ENCODE measurements at places on chromosomes 7 and 10.

- DNase-seq = no peak
Observed at GRCh38 chr10:88236121-88236743, 346.9 kb downstream of the RNLS start.

- DNase-seq = no peak
Observed at GRCh38 chr7:23357190-23358093, 58.3 kb downstream of the MALSU1 start.

- no peak for DNase-seq
Observed at GRCh38 chr7:140533394-140533872, 54.1 kb upstream of the MKRN1 start.

GRCh38 chr7:30252885-30253795 lies 31.3 kb upstream of the ZNRF2 start:
- DNase-seq = no peak

DNA sequence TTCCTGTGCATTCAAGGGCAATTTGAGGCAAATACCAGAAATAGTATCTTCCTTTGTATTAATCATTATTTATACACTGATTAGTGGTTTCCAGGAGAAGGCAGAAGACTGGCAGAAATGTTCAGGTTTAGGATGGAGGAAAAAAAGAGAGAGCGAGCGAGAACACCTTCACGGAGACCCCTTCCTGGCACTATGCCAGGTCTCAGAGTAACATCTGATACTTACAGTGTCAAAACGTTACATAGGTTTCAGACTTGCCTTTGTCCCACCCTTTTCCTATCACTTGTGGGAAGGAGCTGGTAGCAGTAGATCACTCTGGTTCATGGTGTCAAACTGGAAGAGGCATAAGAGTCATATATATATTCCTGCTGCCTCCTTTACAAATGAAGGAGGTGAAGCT lies 652 bp downstream of the OR2A12 start:
- DNase-seq = no peak

DNA sequence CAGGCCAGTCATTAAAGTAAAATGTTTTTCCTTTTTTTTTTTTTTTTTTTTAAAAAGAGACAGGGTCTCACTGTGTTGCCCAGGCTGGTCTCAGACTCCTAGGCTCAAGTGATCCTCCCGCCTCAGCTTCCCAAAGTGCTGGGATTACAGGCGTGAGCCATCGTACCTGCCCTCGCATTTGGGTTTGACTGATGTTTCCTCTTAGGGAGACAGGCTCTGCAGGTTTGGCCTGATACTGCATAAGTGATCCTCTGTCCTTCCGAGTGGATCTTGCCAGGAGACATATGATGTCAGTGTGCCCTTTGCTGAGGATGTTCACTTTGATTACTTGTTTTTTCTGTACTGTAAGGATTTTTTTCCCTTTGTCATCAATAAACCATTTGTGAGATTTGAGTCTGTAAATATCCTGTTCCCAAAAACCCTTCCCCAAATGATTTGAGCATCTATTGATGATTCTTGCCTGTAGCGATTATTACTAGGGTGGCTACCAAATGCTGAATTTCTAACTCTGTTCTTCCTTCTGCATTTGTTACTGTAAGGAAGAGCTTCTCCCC lies 19.7 kb downstream of the LIMK1 start:
- DNase-seq = no peak

DNA sequence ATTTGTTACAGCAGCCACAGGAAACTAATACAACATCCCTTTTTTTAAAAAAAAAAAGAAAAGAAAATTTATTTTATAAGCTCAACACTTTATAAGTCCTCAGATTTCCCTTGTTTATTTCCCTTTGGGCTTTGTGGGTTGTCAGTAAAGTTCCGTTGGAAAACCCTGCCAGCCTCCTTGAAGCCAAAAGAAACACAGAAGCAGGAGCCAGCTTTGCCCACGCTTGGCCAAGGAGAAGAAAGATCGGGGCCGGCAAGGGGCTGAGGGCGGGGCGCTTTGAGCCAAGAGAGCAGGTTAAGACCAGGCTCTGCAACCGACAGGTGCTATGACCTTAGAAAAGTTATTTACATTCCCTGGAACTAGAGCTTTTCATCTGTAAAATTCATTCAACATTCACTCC lies 72.7 kb downstream of the RGS10 start:
- DNase-seq = no peak

- no peak for DNase-seq
Observed at GRCh38 chr10:86193841-86194240, 172.8 kb downstream of the GRID1 start.

GRCh38 chr10:43079856-43080255 lies 3.0 kb downstream of the RET start:
- DNase-seq = no peak

DNA sequence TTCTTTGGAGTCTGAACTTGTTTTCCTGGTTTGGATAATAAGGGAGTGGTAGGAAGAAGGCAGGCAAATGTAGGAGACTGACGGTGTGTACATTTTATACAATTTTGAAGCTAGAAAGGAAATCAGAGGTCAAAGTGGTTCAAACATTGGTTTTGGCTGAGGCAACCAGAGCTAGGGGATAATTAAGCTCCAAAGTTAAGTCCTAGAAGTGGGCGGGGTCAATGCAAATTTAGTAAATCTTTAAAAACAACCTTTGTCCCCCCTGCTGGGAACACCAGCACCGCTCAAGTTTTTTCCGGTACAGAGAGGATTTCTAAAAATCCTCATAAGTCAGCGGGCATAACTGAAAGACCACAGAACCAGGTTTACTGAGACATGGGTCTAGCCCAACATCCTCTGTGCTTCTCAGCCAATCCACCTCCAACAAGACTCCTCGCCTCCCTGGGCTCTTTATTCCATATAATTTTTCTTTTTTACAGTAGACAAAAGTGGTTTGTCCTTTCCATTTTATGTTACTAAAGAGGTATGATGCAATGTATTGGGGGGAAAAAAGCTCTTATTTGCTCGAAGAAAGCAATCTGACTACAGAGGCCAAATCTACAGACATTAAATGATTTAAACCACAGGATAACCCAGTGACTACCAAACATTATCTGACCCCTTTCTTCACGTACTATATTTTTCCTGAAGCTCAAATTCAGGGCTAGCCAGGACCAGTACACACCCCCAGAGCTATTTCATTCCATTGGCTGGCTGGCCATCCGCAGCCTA lies 1.6 kb downstream of the GLUD1 start:
- DNase-seq = no peak

GRCh38 chr10:114320249-114321116 lies 81.4 kb downstream of the VWA2 start:
- no peak for DNase-seq
